ENCODE measurements at places on chromosomes 5 and 9. TPM values are rescaled to one million over a fixed set of nuclear protein-coding genes. Genes with fewer than 3 reads are reported as not detected.

The GGTA1 gene
- total RNA-seq, result 0.18 TPM

The ARL14EPL gene
- not detected for total RNA-seq

The ZNF782 gene
- total RNA-seq, result 3.3 TPM

The SAXO1 gene
- total RNA-seq, result 0.10 TPM

The SPAG8 gene
- total RNA-seq, result 0.52 TPM

The CD72 gene
- total RNA-seq, result 1.8 TPM

The KIAA1958 gene
- 10.4 TPM for total RNA-seq

The FYB1 gene
- 0.11 TPM for total RNA-seq

The NSUN2 gene
- 78.8 TPM for total RNA-seq

The SNX30 gene
- 12.8 TPM for total RNA-seq

The ASPN gene
- total RNA-seq, result not detected

The LCN9 gene
- total RNA-seq, result 4.8 TPM

The HAVCR1 gene
- 1.3 TPM for total RNA-seq

The AGXT2 gene
- not detected for total RNA-seq

The ASS1 gene
- total RNA-seq, result 182 TPM

The TRIM23 gene
- 16.8 TPM for total RNA-seq

The CDC14B gene
- 21.0 TPM for total RNA-seq

The SPINK13 gene
- total RNA-seq, result not detected

The TCF7 gene
- 2.6 TPM for total RNA-seq

The FOCAD gene
- total RNA-seq, result 44.4 TPM

The FBP2 gene
- not detected for total RNA-seq

Measured in astrocyte (in vitro differentiated cells and primary cell).